HTR-8/SVneo (cell line): ENCODE measurements at places on chromosomes 7 and 10.

DNA sequence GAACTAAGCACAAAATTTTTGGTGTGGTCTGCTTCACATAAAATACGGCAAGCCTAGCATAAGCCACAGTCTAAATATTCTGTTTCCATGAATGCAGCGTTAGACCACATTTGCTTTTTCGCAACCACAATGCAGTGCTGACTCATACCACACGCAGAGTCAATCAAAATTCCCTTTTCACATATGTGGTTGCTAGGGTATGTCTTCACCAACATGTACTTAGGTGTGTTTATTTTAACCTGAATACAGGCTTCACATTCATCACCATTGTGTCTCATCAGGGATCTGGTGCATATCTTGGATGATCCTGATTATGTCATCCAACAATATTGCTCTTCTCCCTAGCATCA lies 90.8 kb downstream of the CHN2 start:
- peak; percentile 30 for DNase-seq

DNA sequence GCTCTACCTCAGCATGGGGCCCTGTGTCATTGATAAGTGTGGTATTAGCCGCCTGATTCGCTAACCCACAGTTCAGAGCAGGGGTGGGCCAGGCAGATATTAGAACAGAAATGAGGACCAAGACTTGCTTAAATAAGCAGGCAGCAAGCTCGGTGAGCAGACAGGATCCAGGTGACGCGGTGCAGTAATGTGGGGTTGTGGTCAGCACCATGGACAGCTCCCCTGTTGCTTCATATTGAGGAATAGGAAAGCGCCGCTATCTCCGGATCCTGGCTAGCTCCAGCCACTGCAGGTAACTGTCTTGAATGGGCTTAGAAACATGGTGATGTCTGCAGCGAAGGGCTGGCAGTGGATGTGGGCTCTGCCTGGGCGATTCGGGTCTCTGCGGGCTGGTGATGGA lies 51.3 kb upstream of the GPR26 start:
- peak; percentile 10 for DNase-seq

GRCh38 chr7:13751766-13752165 lies 237.7 kb downstream of the ETV1 start:
- DNase-seq: no peak

DNA sequence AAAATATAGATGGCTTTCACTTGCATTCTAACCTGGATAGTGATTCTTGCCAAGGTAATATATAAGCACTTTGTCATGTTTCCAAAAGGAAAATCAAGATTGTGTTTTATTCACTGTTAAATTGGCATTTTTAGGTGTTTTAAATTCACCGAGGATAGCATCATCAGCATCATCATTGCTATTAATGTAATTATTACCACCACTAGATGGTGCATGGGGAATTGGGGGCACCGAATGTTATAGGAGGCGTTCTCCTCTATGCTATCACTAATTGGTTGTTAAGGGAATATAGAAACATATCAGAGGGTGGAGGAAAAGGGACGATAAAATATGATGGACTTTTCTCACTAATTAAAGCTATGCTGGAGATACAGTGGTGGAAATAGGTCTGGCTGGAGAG lies 95.5 kb downstream of the CELF2 start:
- no peak for DNase-seq

GRCh38 chr10:14385596-14386593 lies 55.2 kb upstream of the FRMD4A start:
- DNase-seq: no peak

DNA sequence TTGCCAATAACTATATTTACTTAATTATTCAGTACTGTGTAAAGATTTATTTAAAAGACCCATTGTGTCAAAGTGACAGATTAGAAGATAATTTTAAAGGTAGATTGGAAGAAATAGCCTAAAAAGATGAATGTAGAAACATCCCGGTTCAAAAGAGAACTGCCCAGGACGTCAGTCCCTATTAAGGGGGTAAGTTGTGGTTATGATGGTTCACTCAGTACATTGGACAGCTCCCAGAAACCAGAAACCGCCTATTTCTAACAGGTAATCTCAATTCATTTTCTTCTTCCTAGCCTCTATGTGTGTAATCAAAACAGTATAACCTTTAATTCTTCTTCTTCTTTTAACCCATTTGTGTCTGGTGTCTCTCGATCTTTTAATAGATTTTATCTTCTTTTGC lies 1.5 kb upstream of the FERD3L start:
- peak; percentile 36 for DNase-seq
